ENCODE measurements at places on chromosomes 3 and 15.

- no peak for DNase-seq
Observed at GRCh38 chr3:48631516-48632448, 3.5 kb downstream of the SLC26A6 start.

DNA sequence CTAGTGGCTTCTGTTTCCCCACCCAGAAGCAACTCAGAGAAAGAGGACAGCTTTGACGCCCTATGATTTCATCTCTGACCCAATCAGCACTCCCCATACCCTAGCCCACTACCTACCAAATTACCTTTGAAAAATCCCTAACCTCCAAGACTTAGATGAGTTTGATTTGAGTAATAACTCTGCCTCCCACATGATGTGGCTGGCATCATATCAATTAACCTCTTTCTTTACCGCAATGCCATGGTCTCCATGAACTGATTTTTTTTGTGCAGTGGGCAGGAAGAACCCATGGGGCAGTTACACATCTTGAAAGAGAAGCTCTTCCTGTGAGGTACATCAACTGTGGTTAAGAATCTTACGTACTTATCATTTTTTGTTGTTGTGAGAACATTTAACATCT, 25.5 kb upstream of the APOD start:
- no peak for DNase-seq

DNA sequence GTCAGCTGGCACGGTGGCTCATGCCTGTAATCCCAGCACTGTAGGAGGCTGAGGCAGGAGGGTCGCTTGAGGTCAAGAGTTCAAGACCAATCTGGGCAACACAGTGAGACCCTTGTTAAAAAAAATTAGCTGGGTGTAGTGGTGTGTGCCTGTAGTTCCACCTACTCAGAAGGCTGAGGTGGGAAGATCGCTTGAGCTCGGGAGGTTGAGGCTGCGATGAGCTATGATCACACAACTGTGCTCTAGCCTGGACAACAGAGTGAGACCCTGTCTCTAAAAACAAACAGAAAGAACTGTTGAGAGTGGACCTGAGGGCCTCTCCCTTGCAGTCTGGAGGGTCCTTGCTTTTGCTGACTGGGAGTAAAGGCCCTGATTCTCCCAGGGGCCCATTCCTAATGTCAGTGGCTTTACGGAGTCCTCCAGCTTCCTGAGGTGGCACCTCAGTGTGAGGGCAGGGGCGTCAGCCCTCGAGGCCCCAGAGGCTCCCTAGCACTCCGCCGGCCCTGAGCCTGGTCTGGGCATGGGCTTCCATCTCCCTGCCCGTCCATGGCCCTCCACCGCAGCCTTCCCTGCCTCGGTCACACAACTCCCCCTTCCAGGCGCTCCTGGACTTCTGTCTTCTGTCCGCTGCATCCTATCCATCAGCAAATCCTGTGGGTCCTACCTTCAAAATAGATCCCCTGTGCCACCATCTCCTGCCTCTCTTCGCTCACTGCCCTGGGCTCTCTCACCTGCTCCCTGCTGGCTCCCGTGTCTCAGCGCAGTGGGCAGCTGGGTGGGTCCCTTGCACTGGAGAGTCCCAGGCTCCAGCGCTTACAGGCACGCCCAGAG, 19.0 kb downstream of the FBLN2 start:
- DNase-seq: no peak

GRCh38 chr3:49916686-49917085, 12.9 kb downstream of the MON1A start:
- no peak for DNase-seq

DNA sequence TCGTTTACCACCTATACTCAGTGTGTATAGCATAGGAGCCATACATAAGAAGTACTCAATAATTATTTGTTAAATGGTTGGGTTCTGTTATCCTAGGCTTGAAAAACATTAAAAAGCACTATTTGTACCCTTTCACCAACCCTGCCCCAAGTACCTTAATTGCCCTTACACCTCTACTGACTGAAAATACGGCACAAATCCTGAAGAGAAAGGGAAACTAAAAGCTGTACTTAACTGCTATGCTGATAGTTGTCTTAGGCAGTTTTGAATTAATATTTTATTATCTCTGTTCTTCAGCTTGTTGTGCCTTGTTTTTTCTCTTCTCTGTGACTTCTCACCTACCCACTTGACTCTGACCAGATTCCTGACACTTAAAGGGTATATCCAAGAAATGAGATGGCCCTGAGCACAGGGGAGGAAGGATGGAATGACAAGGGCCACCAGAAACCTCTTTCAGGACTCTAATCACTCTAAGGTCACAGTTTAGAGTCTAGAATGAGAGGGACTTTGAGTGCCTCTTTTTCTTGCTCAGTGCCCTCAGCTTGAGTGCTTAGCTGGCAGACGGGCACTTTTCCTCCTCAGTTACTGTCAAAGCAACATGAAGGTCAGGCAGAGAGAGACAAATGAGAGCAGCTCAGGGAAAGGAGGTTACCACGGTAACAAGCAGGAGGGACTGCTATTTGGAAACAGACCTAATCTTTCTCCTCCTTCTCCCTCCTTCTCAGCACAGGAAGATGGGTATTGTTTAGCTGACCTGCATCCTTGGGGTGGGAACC, 136.5 kb downstream of the ZNF609 start:
- DNase-seq: peak; percentile 54

GRCh38 chr15:89136818-89137772, 48.8 kb downstream of the ABHD2 start:
- DNase-seq: no peak

DNA sequence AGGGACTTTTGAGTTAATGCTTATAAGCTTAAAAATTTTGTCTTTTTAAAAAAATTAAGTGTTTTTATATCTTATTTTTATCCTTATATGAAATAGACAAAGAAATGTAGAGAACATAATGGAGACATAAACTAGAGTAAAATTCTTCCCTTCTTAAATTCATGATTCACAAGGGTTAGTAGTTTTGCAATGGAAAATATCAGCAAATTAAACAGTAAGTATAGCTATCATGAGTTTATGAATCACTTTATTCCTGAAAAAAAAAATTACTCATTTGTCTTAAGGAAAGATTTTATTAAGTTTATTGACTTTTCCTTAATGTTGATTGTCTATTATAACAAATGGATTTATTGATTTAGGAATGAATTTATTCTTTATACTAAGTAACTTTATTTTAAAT, 4.3 kb downstream of the ATP6V1A start:
- DNase-seq: no peak

DNA sequence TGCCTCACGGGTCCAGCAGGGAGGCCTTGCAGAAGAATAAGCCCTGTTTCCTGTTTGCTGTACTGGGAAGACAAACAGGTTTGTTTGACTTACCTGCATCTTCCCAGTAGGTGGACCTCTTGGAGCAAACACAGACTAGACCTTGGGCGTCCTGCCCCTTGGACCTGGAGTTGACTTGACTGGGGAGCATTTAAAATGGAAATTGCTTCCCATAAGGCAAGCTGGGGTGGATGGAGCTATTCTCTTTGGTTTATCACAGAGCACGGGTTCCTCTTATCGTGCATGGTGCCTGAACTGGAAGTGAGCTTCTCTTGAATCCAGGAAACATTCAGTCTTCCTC, 151.4 kb downstream of the RPLP1 start:
- DNase-seq: peak; percentile 79

GRCh38 chr15:95656595-95656994, 673.9 kb upstream of the NR2F2 start:
- no peak for DNase-seq

- no peak for DNase-seq
Observed at GRCh38 chr15:65743637-65744252, 48.3 kb downstream of the DENND4A start.

DNA sequence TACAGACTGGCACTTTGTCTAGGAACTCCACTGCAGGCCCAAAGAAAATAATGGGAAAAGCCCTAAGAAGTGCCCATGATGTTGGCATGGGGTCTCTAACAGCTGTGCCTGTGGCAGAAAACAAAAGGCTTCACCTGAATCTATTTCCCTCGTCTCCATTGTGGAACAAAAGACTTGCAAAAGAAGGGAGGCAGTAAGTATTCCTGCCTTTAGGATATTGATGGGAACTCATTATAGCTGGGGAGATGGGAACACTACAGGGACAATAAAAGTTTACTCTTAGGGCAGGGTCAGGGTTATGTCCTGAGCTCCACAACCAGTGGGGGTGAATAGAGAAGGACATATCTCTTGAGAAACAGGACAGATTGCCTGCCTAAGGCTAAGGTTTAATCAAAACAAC, 930.6 kb upstream of the EPHA6 start:
- no peak for DNase-seq

GRCh38 chr15:80788536-80788935, 9.4 kb downstream of the CEMIP start:
- DNase-seq: no peak

DNA sequence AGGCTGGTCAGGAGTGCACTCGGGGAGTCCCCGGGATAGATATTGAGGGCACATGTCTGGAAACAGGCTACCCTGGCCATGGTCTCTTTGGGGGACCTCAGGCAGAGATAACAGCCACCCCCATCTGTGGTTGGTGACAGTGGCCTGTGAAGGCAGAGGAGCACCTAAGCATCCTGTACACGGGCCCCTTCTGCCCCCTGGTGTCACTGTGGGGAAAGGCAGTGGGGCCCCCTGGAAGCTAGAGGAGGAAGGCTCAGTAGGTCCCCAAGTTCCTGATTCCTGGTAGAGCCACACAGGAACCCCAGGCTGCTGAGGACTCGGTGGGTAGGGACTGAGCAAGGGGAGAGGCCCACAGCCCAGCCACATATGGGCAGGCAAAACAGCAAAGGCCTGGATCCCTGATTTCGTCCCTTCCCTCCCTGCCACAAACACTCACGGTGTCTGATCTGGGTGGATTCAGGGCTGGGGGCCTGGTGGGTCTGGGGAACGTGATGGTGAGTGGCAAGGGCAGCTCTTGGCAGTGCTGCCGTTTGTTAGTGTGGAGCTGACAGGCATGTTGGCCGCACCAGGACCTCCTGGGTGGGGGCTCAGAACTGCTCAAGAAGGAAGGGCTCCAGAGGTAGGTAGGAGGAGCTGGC, 14.1 kb upstream of the CXCR6 start:
- no peak for DNase-seq

- DNase-seq: no peak
Observed at GRCh38 chr3:134315286-134316106, 58.8 kb downstream of the AMOTL2 start.

DNA sequence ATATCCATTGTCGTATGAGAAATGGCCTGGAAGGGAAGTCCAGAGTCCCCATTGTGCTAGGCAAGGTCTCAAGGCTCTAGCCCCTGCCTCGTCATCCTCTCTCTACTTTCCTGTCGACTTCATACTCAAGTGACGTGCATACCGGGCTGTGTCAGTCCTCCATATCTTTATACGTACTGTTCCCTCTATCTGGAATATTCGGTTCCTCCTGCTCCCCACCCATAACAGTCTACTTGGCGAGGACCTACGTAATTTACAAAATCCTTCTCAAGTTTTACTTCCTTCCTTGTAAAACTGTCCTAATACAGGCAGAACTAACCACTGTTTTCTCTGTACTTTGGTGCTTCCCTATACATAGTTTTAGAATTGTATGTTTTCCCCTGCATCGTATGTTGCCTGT, 2.2 kb upstream of the ALPK3 start:
- no peak for DNase-seq

DNA sequence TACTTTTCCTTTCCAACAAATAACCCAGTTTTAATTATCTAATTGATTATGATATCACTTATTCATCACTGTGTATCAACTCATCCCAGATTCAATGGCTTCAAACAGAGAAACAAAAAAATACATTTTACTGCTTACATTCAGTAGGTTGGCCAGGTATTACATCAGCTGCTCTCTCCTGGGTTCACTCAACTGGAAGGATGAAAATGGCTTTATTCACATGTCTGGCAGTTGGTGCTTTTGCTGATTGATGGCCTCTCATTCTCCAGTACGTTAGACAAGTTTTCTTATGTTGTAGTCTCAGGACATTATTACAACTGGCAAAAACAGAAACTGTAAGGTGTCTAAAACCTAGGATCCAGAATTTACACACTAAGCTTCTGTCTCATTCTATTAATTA, 811.0 kb upstream of the ALCAM start:
- DNase-seq: no peak

DNA sequence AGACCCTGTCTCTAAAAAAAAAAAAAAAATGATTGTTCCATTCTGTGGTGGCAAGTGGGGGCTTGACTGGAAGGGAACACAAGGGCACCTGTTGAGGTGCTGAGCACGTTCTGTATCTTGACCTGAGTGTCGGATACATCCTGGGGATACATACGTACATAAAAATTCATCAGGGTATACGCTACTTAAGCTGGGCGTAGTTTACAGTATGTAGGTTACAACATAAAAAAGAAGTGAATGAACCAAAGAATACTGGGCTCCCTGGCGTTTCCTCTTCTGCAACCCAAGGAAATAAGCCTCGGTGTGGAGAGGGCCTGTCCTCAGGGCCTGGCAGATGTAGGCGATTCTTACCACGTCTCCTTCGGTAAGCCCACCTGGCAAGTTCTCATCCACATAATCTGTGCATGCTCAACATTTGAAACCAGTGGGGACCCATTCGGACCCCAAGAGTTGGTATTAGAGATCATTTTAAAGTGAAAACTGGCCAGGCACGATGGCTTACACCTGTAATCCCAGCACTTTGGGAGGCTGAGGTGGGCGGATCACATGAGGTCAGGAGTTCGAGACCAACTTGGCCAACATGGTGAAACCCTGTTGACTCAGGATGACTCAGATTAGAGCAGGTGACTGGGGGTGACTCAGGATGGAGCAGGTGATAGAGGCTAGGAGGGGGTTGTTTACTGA, 5.1 kb upstream of the MUC20 start:
- DNase-seq: no peak

DNA sequence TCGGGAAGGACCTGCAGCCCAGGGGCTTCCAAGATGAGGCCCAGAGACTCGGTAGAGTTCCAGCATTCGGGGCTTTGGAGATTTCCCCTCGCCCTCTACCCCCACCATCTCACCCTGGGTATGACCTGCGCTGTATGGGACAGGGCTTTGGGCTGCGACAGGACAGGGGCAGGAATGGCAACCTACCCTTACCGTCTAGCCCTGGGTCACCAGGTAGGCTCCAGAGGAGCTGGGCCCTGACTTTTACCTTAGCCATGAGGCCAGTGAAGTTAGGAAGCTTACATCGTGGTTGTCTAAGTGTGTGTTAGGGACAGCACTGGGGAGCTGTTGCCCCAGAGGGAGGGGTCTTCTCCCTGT, 683 bp downstream of the PPM1M start:
- DNase-seq: no peak

- no peak for DNase-seq
Observed at GRCh38 chr15:72796210-72796514, 12.6 kb upstream of the ADPGK start.

- DNase-seq: no peak
Observed at GRCh38 chr3:156483961-156484787, 70.7 kb downstream of the SSR3 start.

DNA sequence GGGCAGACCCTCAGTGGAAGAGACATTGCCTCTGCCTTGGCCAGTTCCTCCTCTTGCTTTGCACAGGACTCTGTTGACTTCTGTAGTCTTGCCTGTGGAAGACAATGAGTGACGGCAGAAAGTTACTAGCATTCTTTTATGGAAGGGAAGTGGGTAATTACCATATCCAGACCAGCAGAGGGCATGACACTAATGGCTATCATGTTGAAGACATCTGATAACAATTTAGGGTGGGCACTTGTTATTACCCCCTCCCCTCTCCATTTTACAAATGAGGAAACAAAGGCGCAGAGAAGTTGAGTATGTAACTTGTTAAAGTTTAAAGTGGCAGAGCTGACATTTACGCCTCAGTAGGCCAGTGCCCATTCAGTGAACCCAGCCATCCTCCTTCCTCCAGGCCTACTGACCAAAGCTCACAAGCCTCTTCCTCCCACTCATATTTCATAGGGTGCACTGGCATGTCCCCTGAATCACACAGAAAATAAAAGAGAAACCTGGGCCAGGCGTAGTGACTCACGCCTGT, 48.2 kb upstream of the FMN1 start:
- DNase-seq: no peak

GRCh38 chr15:28955993-28956421, 70.2 kb downstream of the APBA2 start:
- DNase-seq: no peak

All from NCI-H526 treated with DMSO at 0.1 percent for 48 hours (cell line).